ENCODE measurements at places on chromosomes 3 and 15.

GRCh38 chr15:23467110-23467600 lies 20.1 kb upstream of the GOLGA6L2 start:
- DNase-seq = no peak

DNA sequence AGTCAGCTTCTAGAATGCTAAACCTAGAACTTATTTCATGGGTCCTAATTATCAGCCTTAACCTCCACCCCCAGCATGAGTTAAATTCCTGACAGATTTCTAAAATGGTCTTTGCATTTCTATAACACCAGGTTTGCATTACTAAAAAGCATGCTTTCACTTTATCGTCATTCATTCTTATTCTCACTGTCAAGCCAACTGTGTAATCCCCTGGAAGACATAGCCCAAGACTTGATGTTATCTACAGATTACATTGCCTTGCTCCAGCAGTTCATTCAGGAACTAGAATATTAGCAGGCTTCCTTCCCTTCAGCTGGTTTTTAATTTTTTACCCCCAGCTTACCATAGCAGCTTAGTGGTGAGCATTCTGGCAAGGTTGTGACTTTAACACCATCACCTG lies 184.0 kb downstream of the SLCO3A1 start:
- no peak for DNase-seq

GRCh38 chr15:79071901-79072300 lies 18.7 kb downstream of the RASGRF1 start:
- DNase-seq = no peak

DNA sequence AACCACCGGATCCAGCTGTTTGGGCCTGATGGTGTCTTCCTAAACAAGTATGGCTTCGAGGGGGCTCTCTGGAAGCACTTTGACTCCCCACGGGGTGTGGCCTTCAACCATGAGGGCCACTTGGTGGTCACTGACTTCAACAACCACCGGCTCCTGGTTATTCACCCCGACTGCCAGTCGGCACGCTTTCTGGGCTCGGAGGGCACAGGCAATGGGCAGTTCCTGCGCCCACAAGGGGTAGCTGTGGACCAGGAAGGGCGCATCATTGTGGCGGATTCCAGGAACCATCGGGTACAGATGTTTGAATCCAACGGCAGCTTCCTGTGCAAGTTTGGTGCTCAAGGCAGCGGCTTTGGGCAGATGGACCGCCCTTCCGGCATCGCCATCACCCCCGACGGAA lies 60.1 kb upstream of the CCR4 start:
- DNase-seq = no peak

DNA sequence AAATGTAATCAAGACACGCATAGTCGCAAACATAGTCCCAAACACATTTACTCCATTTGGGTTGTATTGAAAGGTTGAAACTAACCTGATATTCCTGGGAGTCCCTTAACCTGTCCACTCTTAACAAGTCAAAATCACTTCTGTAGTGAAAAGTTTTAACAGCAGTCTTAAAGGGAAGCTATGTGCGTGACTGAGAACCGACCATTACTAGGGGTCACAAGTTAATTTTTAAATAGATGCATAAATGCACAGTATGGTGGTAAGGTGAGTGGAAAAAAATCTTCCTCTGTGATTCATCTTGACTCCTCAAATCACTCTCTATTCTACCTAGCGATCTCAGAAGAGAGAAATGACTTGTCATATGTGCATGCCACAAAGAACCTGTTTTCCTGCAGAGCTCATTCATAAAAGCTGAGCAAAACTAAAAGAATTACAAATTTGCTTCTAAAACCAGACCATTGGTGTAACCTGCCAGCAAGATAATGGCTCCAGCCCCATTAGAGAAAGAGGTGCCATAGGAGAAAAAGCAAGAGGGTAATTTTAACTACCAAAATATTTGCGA lies 4.8 kb downstream of the GPR15 start:
- no peak for DNase-seq

GRCh38 chr15:33941279-33942063 lies 26.8 kb upstream of the CHRM5 start:
- no peak for DNase-seq

DNA sequence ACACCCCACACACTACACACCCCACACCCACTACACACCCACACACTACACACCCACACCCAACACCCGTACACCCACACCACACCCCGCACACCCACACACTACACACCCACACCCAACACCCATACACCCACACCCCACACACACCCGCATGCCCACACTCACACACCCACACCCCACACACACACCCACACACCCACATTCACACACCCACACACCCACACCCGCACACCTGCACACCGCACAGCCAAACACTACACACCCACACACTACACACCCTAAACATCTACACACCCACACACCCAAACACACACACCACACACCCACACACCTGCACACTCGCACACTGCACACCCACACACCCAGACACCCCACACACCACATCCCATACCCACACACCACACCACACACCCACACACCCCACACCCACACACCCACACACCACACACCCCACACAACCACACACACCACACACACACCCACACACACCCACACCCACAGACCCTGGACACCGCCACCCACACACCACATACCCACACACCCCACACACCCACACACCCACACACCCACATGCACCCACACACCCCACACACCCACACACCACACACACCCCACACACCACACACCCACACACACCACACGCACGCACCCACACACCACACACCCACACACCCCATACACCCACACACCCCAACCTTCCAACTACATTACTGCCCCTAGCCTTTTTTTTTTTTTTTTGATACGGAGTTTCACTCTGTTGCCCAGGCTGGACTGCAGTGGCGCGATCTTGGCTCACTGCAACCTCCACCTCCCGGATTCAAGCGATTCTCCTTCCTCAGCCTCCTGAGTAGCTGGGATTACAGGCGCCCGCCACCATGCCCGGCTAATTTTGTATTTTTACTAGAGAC lies 16.9 kb downstream of the CEP19 start:
- no peak for DNase-seq

- DNase-seq = no peak
Measured at GRCh38 chr15:59371458-59372351, 966 bp downstream of the MYO1E start.

- DNase-seq = no peak
Measured at GRCh38 chr3:132726341-132726823, 4.2 kb upstream of the NPHP3 start.

- DNase-seq = no peak
Measured at GRCh38 chr15:37524601-37525000, 409.8 kb upstream of the TMCO5A start.

- no peak for DNase-seq
Measured at GRCh38 chr3:61172684-61173083, 78.6 kb downstream of the FHIT start.

DNA sequence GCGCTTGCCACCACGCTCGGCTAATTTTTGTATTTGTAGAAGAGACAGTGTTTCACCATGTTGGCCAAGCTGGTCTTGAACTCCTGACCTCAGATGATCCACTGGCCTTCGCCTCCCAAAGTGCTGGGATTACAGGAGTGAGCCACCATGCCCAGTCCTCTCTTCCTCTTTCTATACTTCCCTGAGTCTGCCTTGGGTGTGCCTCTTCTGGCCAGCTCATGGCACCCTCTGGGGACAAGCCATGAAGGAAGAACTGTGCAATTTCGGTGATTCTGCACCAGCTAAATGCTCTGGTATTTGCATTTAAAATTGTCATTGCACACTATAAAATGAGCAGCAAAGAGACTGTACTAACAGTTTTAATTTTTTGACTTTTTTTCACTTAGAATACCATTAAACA lies 66.6 kb downstream of the IL20RB start:
- no peak for DNase-seq

GRCh38 chr3:134029256-134029733 lies 430 bp downstream of the SLCO2A1 start:
- no peak for DNase-seq

- peak; percentile 5 for DNase-seq
Measured at GRCh38 chr3:9600597-9600996, 47.0 kb upstream of the LHFPL4 start.

DNA sequence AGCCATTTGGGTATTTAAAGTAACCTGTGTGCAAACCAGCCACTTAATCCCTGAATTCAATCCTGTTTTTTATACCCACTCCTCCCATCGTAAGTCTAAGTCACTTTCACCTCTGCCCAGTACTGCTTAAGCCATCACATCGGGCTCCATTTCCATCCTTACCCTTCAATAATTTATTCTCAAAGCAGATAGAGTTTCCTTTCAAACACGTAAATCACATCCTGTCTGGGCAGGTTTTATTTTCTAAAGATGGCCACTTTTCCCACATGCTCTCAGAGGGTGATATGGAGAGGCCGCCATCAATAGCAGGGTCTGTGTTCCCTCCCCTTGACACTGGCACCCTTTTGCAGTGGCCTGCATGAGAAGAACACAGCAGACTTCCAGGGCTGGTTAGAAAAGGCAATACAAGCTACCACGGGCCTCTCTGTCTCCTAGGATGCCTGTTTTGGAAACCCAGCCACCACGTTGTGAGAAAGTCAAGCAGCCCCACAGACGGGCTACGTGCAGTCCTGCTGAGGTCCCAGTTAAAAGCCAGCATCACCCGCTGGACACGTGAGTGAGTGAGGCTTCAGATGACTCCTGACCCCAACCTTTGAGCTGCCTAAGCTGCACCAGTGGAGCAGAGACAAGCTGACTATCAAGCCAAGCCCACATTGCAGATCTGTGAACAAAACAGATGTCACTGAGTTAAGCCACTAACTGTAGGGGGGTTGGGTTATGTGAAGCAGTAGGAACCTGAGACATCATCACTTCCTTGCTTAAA lies 241.8 kb upstream of the SLCO3A1 start:
- no peak for DNase-seq

DNA sequence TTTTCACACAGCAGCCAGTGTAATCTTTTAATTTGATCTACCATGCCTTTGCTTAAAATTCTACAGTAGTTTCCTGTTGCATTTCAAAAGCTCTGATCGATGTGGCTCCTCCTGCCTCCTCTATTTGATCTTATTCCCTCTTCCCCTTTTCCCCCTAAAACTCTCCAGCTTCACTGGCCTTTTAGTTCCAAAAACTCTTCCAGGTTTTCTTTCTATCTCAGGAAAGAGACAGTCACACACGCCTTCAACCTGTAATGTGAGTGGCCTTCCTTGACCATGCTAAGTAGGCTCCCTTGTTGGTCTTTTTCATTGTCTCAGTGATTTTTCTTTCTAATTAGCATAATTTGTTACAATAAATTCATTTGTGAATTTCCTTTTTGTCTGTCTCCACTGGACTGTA lies 985 bp downstream of the TEX9 start:
- no peak for DNase-seq

- DNase-seq = no peak
Measured at GRCh38 chr15:90483012-90483307, 46.8 kb upstream of the CRTC3 start.

DNA sequence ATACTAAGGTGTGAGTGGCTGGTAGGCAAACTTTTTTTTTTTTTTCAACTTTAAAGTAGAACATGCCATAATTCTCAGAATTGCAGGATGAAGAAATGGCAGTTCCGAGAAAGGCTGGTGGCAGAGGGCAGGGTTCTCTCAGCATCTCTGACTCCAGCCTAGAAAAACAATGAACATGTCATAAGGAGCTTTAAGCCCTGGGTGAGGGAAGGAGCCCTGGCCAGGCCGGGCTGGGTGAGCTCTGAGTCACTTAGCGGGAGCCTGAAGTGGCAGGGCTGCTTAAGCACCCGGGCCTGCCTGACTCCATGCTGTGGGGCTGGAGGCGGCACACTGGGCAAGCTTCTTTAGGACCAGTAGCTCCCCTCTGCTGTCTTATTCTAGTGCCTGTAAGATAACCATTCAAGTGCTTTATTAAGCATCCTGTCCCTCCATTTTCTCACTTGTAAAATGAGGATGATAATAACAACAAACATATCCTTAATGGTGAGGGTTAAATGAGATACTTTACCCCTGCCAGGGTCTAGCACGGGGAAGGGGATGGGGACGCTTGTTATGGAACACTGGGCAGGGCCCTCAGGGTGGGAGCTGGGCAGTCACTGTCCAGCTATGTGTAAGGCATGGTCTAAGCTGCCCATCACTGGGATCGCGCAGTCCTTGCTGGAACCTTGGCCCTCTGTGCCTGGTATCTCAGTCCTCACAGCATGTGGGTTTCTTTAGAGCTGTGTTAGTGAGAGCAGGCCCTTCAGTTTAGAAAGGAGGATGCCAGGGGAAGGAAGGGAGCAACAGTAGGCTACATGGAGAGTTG lies 18.4 kb downstream of the SMAD6 start:
- no peak for DNase-seq

- DNase-seq = no peak
Measured at GRCh38 chr15:48336940-48337339, 5.7 kb downstream of the DUT start.

DNA sequence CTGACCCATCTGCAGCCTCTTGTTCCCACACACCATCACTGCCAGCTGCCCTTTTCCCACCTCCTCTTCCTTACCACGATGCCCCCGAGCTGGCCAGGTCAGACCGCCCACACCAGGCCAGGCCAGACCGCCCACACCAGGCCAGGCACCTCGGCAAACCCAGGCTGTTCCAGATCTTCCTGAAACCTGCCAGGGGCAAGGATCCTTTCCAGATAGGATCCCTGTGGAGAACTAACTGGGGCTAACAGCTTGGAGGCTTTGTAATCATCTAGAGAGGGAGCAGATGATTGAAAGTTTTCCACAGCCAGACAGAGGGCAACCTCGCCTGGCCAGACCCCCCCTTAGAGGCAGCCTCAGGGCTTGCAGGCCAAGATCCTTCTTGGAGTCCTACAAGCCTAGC lies 287.3 kb upstream of the TLE3 start:
- no peak for DNase-seq

DNA sequence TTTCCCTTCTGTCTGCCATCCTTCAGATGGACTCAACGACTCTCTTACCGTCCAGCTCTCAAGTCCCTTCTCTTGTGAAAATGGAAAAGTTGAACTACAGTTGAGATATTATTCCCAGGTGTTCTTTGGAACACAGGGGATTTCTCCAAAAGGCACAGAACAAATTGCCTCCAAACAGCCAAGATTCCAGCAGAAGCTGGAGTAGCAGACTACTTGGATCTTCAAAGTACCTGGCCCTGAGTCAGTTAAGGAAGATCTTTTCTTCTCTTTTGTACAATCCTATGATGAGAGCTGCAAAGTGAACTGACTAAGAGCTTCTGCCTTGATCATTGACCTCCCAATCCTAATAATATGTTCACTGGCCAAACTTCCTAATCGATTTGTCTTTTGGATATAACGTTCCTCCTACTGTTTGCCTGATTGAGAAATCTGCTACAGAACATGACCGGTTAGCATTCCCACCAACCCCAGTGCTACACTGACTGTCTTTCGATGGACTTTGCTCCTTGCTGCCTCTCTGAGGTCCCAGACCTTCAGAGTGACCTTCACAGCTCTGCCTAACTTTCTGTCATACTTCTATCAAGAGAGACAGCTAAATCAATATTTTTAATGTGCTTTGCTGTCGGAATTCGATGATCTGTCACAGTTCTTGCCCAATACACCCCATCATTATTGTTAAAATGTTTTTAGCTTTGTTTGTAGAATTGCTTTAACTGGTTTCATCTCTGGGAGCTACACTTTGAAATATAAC lies 21.9 kb downstream of the PAQR9 start:
- no peak for DNase-seq

DNA sequence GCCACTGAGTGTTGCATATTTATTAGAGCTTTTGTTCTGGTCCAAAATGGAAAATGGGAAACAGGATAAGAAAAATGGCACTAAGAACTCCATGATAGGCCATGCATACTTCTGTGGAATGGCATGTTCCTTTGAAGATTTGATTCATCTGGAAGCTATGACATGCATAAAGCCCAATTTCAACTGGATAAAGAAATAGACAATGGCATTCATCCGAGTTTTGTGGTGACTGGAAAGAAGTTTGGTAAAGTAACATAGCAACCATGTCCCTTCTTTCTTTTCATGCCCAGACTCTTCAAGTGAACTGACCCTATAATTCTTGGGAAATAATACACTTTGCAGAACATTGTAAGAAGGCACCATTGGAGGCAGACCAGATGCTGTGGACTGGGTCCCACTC lies 368.4 kb upstream of the IL12A start:
- no peak for DNase-seq
